ENCODE measurements at places on chromosomes 13 and 19.
A peak's percentile ranks its signal among the peaks of the same experiment; 100 is the strongest.

- H3K36me3 ChIP-seq = no peaks in the 10 kb centered on the region
- H3K27me3 ChIP-seq = peaks cover 14% of the 10 kb centered on the region
- H3K27ac ChIP-seq = no peak overlapping the region
These were observed 11.9 kb upstream of the GDF15 start for GRCh38 chr19:18373892-18374629.

GRCh38 chr13:111039735-111040134 lies 75.4 kb upstream of the ARHGEF7 start:
- H3K4me1 ChIP-seq = no peaks in the 10 kb centered on the region
- no peak overlapping the region for H3K27ac ChIP-seq
- DNase-seq = no peak
- no peak overlapping the region for H3K4me3 ChIP-seq
- peaks cover 8% of the 10 kb centered on the region for H3K27me3 ChIP-seq

GRCh38 chr19:14439014-14439413 lies 5.9 kb downstream of the PKN1 start:
- H3K4me3 ChIP-seq = no peak overlapping the region
- H3K27ac ChIP-seq = no peak overlapping the region
- peaks cover 8% of the 10 kb centered on the region for H3K36me3 ChIP-seq
- no peaks in the 10 kb centered on the region for H3K27me3 ChIP-seq
- peaks cover 81% of the 10 kb centered on the region for H3K4me1 ChIP-seq

DNA sequence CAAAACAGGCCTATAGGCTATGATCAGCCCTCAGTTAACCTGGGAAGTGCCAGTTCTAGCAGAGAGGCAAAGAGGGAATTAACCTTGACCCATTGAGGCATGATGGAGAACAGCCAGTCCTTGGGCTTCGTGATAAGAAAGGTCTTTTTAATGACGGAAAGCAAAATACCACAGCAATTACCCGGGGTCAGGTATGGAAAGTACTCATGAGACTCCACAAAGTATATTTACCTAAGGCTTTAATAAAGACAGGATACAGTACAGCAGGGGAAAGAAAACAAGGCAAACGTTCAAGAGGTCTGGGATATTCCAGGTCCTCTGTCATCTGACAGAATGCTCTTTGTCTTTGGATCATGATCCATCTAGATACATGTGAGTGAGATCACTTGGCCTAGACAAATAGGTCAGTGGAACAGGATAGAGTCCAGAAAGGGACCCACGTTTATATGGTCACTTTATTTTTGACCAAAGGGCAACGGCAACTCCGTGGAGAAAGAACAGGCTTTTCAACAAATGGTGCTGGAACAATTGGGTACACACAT lies 52.2 kb downstream of the WDFY2 start:
- no peaks in the 10 kb centered on the region for H3K36me3 ChIP-seq
- no peaks in the 10 kb centered on the region for H3K27me3 ChIP-seq
- peaks cover 11% of the 10 kb centered on the region for H3K4me1 ChIP-seq

DNA sequence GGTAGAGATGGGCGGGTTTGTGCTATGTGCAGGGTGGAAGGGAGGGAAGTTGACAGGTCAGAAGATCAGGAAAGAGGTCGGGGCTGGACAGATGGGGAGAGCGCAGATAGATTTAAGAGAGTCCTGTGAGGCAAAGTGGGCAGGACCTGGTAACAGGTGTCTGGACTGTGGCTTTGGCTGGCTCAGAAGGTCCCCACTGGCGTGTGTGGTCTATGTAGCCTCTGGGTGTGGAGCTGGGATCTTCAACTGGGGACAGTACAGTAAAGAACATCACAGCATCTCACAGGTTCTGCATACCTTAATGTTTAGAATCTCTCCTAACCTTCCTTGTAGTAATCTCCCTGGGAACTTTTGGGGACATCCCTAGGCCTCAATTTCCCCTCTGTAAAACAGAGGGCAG lies 17.7 kb downstream of the CKM start:
- peaks cover 3% of the 10 kb centered on the region for H3K27me3 ChIP-seq
- H3K4me1 ChIP-seq = no peaks in the 10 kb centered on the region
- DNase-seq = no peak

- no peak for DNase-seq
- H3K27ac ChIP-seq = no peak overlapping the region
- no peaks in the 10 kb centered on the region for H3K4me1 ChIP-seq
These were observed 3.8 kb downstream of the GARIN5B start for GRCh38 chr19:55358943-55359908.

- peak overlapping the region; percentile 47 for H3K4me3 ChIP-seq
- H3K27me3 ChIP-seq = peaks cover 5% of the 10 kb centered on the region
- H3K4me1 ChIP-seq = peaks cover 31% of the 10 kb centered on the region
- H3K36me3 ChIP-seq = peaks cover 8% of the 10 kb centered on the region
These were observed 15.4 kb downstream of the RB1 start for GRCh38 chr13:48318821-48319511.

GRCh38 chr13:97160421-97160820 lies 61.7 kb upstream of the MBNL2 start:
- no peak overlapping the region for H3K4me3 ChIP-seq
- no peak overlapping the region for H3K27ac ChIP-seq
- H3K36me3 ChIP-seq = no peaks in the 10 kb centered on the region

DNA sequence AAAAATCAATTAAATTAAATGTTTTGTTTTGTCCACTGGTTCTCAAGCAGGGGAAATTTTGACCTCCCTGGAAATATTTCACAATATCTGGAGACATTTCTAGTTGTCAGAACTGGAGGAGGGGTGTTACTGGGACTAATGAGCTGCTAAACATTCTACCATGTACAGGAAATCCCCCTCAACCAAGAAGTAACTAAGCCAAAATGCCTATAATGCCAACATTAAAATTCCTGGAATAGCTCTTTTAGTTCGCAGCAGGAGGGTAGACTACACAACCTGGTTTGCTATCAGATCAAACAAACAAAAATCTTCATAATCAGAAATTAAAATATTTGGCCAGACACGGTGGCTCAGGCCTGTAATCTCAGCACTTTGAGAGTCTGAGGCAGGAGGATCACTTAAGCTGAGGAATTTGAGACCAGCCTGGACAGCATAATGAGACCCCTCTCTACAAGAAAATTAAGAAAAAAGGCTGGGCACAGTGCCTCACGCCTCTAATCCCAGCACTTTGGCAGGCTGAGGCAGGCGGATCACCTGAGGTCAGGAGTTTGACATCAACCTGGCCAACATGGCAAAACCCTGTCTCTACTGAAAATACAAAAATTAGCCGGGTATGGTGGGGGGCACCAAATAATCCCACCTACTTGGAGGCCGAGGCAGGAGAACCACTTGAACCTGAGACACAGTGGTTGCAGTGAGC lies 13.7 kb upstream of the SMARCA4 start:
- H3K4me3 ChIP-seq = no peak overlapping the region
- H3K27ac ChIP-seq = no peak overlapping the region
- no peaks in the 10 kb centered on the region for H3K4me1 ChIP-seq
- DNase-seq = no peak

DNA sequence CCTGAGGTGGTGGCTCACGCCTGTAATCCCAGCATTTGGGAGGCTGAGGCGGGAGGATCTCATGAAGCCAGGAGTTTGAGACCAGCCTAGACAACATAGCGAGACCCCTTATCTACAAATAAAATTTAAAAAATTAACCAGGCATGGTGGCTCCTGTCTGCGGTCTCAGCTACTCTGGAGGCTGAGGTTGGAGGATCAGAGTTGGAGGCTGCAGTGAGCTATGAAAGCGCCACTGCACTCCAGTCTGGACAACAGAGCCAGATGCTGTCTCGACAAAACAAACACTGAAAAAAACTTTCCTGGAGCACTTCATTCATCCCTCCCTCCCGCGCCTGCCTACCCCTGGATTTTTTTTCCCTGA lies 665 bp upstream of the ATG4D start:
- peak overlapping the region; percentile 13 for H3K27ac ChIP-seq
- peaks cover 4% of the 10 kb centered on the region for H3K4me1 ChIP-seq
- peak overlapping the region; percentile 35 for H3K4me3 ChIP-seq
- no peaks in the 10 kb centered on the region for H3K27me3 ChIP-seq

GRCh38 chr13:113168211-113168610 lies 9.8 kb downstream of the PROZ start:
- no peak overlapping the region for H3K27ac ChIP-seq
- peaks cover 4% of the 10 kb centered on the region for H3K4me1 ChIP-seq
- H3K4me3 ChIP-seq = no peak overlapping the region
- H3K36me3 ChIP-seq = peaks cover 19% of the 10 kb centered on the region

GRCh38 chr19:58450856-58451357 lies 515 bp upstream of the ZNF324B start:
- no peaks in the 10 kb centered on the region for H3K27me3 ChIP-seq
- H3K27ac ChIP-seq = no peak overlapping the region
- H3K36me3 ChIP-seq = peaks cover 2% of the 10 kb centered on the region
- DNase-seq = no peak
- peak overlapping the region; percentile 77 for H3K4me3 ChIP-seq

DNA sequence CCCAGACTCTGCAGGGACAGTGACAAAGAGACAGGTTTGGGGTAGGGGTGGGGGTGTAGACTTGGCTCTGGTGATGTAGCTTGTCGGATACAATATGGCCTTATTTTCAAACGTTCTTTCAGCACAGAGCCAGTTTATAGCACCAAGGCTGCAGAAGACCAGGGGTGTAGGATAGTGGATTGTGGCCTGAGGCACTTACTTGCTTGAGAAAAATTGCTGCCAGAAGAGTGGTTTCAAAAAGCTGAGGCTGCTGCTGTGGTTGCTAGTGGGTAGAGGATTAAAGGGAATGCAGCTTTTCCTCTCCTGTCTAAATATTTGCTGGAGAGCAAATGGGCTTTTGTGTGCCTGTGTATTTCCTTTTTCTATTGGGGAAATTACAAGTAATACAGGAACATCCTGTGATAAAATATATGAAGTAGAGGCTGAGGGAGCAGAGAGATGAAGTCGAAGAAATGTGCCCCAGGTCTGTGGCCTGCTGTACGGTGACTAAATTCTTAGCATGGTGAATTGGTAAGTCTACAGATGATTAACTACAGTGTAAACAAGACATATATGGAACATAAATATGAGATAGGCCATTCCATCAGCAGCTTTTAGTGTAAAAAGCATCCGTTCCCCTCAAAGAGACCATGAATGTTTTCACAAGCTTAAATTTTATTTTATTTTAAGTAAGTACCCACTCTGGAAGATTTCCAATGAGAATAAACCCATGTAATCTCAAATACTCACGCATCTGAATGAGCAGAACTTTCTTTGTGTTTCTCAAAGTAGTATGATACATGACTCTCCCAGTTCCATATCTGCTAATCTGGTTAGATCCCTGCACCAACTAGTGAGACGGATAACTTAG lies 112.9 kb downstream of the LRCH1 start:
- peak overlapping the region; percentile 31 for H3K27ac ChIP-seq
- H3K27me3 ChIP-seq = no peaks in the 10 kb centered on the region
- no peak for DNase-seq
- H3K36me3 ChIP-seq = no peaks in the 10 kb centered on the region

GRCh38 chr13:44413095-44413494 lies 39.5 kb downstream of the SERP2 start:
- DNase-seq = no peak
- no peaks in the 10 kb centered on the region for H3K4me1 ChIP-seq
- no peaks in the 10 kb centered on the region for H3K27me3 ChIP-seq
- H3K27ac ChIP-seq = no peak overlapping the region

DNA sequence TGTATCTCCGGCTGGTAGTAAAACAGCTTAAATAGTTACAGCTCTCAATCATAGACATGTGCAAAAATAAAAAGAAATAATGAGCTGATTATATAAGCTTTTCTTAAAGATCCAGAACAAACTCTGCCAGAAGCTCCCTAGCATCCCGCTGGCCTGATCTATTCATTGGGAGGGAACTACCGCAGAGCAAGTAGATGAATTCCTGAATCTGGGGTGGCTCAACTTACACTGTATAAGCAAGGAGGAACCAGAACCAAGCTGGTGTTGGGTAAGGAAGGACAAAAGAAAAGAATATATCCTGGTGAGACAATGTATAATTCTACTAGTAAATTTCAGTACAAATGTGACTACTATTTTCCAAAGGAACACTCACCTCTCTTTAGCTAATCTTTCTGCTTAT lies 1122.2 kb downstream of the OLFM4 start:
- H3K27me3 ChIP-seq = no peaks in the 10 kb centered on the region
- no peak for DNase-seq
- no peak overlapping the region for H3K27ac ChIP-seq

DNA sequence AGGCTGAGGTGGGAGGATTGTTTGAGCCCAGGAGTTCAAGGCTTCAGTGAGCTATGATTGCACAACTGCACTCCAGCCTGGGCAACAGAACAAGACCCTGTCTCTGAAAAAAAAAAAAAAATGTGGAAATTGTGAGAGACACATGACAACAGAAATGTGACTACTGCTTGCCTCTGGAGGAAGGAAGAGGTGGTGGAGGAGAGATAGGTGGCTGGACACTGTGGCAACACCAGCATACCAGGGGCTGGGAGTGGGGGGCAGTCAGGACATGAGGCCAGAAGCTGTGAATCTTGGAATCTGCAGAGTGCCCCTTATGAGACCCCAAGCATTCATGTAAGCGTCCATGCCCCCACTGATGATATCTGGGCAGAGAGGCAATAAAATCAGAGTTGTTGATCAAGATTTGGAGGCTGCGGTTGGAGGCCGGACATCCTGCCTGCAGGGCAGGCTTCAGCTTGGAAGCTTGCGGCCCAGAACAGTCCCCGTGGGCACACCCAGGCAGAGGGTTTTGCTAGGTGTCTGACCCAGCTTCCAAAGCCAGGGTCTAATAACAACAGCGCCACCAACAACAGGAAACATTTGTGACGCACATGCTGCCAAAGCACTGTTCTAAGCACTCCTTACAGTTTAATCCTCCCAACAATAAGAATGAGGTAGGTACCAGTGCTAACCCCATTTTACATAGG lies 16.9 kb downstream of the FAM187B start:
- H3K27me3 ChIP-seq = no peaks in the 10 kb centered on the region
- peak overlapping the region; percentile 95 for H3K27ac ChIP-seq
- peak overlapping the region; percentile 14 for H3K4me3 ChIP-seq

GRCh38 chr13:24016046-24016445 lies 118.7 kb upstream of the C1QTNF9B start:
- peaks cover 24% of the 10 kb centered on the region for H3K27me3 ChIP-seq
- no peak overlapping the region for H3K27ac ChIP-seq
- H3K36me3 ChIP-seq = no peaks in the 10 kb centered on the region
- H3K4me1 ChIP-seq = no peaks in the 10 kb centered on the region
- DNase-seq = no peak

DNA sequence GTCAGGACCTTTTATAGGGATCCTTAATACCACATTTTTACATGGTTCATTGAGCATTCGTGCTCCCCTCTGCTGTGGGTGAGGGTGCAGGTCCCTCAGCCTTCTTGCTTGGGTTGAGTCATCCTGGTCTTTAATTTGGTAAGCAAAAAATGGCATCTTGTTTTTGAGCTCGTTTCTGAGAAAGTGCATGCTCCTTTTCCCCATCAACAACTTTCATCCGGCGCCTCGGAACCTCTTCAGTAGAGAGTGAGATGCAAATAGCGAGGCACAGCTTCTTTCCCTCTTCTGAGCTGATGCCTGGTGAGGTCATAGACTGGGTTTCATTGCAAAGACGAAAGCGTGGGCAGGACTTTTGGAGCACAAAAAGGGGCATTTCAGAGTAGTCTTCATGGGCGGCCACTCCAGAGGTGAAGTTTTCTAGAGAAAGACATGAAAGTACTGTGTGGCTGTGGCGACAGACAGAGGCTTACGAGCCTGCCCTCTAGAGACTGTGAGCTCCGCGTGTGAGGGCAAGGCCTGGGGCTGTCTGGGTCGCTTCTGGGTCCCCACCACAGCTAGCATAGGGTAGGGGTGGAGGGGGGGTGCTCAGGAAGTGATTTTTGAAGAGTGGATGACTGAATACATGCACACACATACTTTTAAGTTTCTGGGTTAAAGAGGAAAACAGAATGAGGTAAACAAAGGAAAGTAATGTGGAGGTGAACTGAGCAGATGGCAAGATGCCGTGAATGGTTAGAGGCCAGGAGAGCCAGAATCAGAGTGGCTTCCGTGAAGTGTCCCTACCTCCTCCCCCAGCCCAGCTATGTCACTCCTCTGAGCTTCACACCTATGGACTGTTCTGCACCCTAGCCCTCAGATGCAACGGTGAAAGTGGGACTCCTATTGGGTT lies 44.3 kb downstream of the BBC3 start:
- peaks cover 8% of the 10 kb centered on the region for H3K36me3 ChIP-seq
- peak overlapping the region; percentile 82 for H3K27ac ChIP-seq
- H3K4me3 ChIP-seq = peak overlapping the region; percentile 8
- DNase-seq = peak; percentile 81
- peaks cover 92% of the 10 kb centered on the region for H3K4me1 ChIP-seq
